Left hindlimb (tissue), 1 donor: ENCODE measurements at places on chromosomes 13 and 19.

DNA sequence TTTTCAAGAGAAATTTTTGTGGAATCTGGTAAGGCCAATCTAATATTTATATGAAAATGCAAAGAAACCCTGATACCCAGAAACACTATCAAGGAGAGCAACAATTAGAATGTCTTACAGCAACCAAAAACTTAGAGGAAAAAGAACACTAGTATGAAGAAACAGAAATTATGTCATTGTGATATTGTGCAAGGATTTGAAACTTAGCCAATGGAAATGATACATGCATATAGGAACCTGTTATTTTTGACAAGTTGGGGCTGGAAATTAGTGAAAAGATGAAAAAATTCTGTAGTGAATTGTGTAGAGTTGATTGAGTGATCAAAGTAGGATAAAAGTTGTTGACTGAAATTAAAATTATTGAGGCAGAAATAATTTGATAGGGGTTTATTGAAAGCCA lies 792.6 kb upstream of the SLITRK6 start:
- no peak for DNase-seq

- no peak for DNase-seq
Observed at GRCh38 chr13:23690668-23691067, 120.5 kb downstream of the TNFRSF19 start.

DNA sequence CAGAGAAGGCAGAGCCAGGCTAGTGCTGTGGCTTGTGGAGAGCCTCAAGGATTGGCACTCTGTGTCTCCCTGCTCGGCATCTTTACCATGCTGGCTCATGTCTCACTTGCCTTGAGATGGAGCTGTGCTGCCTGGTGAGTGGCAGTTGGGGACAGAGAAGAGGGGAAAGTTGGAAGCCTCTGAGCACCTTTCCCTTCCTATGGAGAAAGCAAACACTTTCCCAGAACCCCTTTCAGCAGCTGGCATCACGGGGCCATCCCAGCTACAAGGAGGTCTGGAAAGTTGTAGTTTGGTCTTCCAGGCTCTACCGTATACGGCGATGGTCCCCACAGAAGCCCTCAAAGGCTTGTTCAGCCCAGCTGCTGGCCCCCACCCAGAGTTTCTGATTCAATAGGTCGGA lies 58.7 kb downstream of the DPF1 start:
- no peak for DNase-seq

GRCh38 chr19:40144947-40145748 lies 46.1 kb upstream of the MAP3K10 start:
- no peak for DNase-seq

GRCh38 chr13:113813749-113814434 lies 50.0 kb downstream of the GAS6 start:
- no peak for DNase-seq

DNA sequence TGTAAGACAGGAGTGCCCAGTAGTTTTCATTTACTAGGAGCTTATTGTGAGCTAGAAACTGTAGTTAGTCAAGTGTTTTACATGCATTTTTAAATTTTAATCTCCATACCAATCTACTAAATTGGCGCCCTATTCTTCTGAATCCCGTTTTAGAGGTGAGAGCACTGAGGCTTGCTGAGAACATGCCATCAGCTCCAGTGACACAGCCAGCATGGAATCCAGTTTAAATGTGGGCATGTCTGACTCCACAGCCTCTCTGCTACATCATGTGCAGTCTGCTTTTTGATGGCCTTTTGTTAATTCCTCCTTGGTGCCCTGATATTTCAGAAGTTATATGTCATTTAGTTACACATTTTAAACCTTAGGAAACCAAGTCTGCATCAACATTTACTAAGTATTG lies 325.4 kb downstream of the DLEU7 start:
- DNase-seq: no peak

DNA sequence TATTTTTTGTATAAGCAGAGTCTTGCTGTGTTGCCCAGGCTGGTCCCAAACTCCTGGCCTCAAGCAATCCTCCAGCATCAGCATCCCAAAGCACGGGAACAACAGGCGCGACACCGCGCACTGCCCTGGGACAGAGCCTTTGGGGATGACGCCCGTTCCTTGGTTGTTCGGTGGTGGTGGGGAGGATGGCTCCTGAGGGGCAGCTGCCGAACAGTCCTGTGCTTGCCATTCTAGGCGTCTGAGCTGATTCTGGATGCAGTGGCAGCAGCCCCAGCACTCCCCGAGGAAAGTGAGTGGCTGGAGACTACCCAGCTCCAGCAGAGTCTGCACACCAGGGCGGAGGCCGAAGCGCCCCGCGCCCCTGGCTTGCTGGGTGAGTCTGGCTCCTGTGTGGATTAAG lies 6.8 kb upstream of the ZNF135 start:
- no peak for DNase-seq

- no peak for DNase-seq
Observed at GRCh38 chr13:66981912-66982311, 248.2 kb downstream of the PCDH9 start.

GRCh38 chr13:106296723-106297122 lies 238.7 kb downstream of the EFNB2 start:
- DNase-seq: no peak

DNA sequence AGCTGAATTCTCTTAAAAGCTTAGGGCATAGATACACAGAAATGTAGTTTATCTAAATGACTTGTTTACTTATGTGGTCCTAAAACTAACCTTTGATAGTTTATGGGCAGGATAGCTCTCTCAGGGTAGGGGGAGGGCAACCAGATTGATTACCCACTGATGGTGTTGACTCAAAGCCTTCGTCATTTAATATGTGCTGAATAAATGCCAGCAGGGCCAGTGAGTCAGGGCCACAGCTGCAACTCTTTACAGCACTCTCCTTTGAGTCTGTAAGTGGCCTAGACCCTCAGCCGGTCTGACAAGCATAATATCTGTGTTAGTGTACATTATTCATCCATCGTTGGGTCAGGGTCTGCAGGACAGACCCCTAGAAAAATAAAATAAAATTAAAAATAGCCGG lies 128.5 kb downstream of the ZNF675 start:
- no peak for DNase-seq

DNA sequence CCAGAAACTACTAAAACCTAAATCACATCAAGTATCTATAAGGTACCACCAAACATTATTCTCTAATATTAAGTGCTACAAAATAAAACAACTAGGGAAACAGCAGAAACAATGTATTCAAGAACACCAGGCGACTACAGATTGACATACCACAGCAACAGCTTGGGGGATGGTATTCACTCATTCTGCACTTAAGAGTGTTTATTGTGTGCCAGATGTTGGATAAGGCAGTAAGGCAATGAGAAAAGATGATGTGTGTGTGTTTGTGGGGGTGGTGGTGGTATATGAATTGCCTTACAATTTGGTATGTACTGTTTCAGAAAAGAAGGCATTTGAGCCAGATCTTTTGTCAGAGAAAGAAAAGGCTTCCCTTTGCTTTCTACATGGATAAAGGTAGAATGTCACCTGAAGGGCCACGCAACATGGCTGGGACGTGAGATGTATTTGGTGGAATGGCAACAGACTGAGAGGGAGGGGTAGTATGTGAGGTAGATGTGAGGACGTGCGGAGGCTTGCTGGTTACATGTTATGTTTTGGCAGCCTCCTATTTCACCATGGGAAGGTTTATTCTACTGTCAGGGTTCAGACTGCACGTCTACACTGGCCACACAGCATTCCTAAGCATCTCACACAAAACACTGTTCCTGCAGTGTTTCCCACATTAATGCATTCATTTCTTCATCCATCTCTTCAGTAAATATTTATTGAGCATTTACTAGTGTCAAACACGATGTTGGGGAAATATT lies 300.7 kb downstream of the KLF12 start:
- no peak for DNase-seq

- no peak for DNase-seq
Observed at GRCh38 chr19:42245231-42245630, 2.8 kb upstream of the GSK3A start.

DNA sequence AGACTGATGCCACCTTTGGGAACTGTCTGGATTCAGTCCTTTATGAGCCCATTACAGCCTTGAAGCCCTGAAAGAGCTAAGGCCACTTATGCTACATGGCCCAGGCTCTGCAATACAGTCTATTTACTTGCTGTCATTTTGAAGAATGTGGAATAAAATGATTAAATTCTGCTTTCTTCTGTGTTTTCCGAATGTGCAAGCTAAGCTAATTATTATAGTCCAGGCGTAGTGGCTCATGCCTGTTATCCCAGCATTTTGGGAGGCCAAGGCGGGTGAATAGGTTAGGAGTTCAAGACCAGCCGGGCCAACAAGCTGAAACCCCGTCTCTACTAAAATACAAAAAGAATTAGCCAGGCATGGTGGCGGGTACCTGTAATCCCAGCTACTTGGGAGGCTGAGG lies 142.5 kb downstream of the TEX29 start:
- DNase-seq: no peak

DNA sequence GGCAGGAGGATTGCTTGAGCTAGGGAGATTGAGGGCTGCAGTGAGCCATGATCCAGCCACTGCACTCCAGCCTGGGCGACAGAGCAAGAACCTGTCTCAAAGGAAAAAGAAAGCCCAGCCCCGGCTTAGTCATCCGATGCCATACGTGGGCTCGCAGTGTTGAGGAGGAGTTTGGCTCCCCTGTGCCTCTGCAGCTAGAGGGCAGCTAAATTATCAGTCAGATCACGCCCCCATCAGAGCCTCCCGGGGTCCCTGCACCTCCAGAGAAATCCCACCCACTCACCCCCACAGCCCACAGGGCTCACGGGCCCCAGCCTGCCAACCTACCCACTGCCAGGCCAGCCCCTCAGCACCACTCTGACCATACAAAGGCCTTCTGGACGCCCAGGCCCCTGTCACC lies 27.6 kb downstream of the MAU2 start:
- no peak for DNase-seq

DNA sequence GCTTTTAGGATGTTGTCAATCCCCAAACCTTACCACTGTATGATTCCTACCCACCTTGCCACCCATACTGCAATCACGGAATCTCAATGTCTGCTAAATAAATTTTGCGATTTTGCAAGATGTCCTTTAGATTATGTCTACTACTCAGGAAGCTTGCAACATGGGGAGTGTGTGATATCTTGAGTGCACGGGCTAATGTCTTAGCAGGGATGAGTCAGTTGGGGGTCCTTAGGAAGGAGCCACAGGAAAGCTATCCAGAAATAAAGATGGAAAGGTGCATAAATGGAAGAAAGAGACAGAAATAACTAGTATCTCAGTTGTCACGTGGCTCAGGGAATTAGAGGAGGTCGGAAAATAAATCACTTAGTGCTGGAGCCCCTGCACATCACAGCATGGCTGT lies 77.1 kb downstream of the NALCN start:
- DNase-seq: no peak

GRCh38 chr13:45385907-45386553 lies 32.1 kb downstream of the SLC25A30 start:
- no peak for DNase-seq
